ENCODE measurements at places on chromosomes 16 and 17.

GRCh38 chr16:54546521-54546920 lies 259.9 kb upstream of the IRX3 start:
- DNase-seq: no peak

DNA sequence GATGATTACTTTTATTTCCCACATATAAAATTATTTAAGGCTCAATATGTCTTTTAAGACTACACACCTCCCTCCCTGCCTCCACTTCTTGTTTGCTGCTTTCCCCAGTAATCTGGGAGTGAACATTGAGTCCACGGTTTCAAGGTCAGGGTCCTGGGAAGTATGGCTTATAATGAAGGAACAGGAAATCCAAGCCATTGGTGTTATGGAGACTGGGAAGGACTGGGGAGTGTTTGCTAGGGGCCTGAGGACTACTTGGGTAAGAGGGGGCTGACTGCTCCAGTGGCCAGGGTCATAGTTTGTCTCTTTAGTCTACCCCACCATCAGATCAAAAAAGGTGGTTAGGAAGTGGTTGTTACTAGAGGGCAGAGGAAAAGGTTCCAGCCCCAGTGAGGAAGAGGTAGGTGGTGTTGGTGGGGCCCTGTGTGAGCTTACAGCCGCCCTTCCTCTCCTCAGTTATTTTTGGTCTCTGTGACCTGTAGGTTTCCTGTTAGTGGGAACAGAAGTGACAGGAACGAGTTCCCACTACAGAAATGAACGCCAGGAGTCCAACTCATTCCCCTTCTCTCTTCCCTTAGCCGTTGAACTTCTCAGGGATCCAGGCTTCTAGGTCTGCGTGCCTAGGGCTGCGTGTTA lies 742 bp upstream of the SLC16A13 start:
- DNase-seq: no peak

- DNase-seq: no peak
Measured at GRCh38 chr17:81925860-81926450, 1.6 kb downstream of the MAFG start.

- DNase-seq: no peak
Measured at GRCh38 chr16:58054289-58054688, 28.7 kb downstream of the MMP15 start.

DNA sequence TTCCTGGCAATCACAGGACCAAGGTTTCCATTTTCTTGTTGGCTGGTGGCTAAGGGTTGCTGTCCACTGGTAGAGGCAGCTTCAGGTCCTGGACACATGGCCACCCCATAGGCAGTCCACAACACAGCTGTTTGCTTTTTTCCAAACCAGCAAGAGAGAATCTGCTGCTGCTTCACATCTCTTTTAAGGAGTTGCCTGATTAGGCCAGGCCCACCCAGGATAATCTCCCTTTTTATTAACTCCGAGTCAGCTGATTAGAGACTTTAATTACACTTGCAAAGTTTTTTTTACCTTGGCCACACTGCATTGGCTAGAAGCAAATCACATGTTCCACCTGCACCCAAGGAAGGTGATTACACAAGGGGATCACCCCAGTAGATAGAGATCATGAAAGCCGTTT lies 106.6 kb upstream of the IRX6 start:
- no peak for DNase-seq

GRCh38 chr17:77210946-77211541 lies 70.3 kb downstream of the SEC14L1 start:
- DNase-seq: no peak

GRCh38 chr17:77480199-77480508 lies 339.4 kb downstream of the SEC14L1 start:
- DNase-seq: no peak

GRCh38 chr17:81097943-81098308 lies 63.0 kb downstream of the BAIAP2 start:
- DNase-seq: no peak

GRCh38 chr16:9119795-9120194 lies 28.4 kb downstream of the HAPSTR1 start:
- no peak for DNase-seq

Measured in NCI-H526 (cell line).